ENCODE measurements at places on chromosomes 3 and 15.

GRCh38 chr3:152039887-152040286 is 166.4 kb downstream of the SUCNR1 start:
- no peak for DNase-seq

GRCh38 chr3:155712008-155712407 is 32.9 kb downstream of the PLCH1 start:
- DNase-seq: no peak

GRCh38 chr3:42651248-42652091 is 2.0 kb upstream of the ZBTB47 start:
- DNase-seq: no peak

GRCh38 chr3:45244356-45244755 is 18.3 kb upstream of the TMEM158 start:
- DNase-seq: no peak

- no peak for DNase-seq
These were observed at the start of gene UCN2 for GRCh38 chr3:48563382-48563918. UCN2 (minus strand) TSS chr3:48563781; CDS start chr3:48563124, 657 bp downstream.

Measured in activated CD4-positive, CD25-positive, alpha-beta regulatory T cell treated with anti-CD3 and anti-CD28 coated beads, Interleukin-2, amount 50 U/mL, for 16 hours (primary cell).